ENCODE measurements at places on chromosomes 6 and 20. TPM values are rescaled to one million over a fixed set of nuclear protein-coding genes. Genes with fewer than 3 reads are reported as not detected.
A peak's percentile ranks its signal among the peaks of the same experiment; 100 is the strongest.

DNA sequence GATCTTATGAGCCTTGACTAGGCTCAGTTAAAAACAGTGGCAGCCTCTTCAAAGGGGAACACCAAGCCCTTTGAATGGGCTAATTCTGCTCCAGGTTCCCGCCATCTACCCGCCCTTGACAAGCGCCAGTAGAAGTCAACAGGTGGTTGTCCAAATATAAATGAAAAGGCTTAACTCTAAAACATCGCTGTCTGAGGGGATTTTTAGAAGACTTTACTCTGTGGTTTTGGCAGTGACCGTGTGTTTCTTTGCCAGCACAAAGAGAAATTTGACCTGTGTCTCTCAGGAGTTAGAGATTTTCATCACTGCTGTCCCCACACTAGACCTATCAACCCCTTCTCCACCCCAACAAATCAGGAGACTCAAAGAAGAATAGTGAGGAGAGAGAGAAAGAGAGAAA, 19.8 kb upstream of the SIM1 start:
- no peak for DNase-seq

DNA sequence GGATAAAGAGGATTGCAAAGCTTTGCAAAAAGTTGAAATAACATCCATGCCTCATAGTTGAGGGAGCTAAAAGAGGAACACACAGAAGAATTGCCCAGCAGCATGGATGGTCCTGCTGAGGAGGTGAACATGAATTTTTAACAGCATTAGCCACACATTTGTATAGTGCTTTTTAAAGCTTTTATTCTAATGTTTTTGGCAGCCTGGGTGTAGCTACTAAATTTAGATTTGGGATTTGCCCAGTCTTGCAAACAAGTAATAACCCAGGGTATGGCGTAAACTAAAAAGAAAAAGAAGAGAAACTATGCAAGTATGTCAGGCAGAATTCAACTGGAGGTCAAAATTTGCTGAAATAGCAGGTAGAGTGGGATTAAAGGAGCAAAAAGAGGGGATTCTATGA, 75.1 kb upstream of the PTPRK start:
- DNase-seq = no peak

DNA sequence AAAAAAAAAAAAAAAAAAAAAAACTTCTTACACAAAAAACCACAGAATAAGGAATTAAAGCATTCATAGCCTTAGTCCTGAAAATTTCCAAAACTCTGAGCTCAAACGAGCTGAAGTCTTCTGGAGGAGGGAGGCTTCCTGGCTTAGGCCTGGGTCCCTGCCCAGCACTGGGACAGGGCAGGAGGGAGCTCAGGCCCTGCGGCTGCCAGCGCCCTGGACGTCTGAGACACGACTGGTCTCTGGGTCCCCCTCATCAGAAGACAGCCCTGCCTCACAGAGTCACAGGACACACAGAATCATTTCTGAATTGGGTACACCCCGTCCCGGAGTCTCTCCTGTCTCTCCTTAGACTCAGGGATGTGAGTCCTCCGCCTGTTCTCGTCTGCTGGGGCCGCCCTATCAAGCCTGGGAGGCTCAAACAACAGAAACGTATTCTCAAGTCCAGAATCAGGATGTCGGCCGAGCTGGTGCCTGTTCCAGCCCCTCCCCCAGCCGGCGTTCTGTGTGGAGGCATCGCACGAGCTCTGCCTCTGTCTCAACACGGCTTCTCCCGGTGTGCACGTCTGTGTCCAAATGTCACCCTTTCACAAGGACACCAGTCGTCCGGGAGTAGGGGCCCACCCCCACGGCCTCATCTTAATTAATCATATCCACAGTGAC, 39.4 kb downstream of the ZBTB46 start:
- DNase-seq = no peak

- DNase-seq = no peak
These were observed 1.0 kb downstream of the CALHM6 start for GRCh38 chr6:116461932-116462885.

- DNase-seq = no peak
These were observed 33.7 kb upstream of the TENT5A start for GRCh38 chr6:81786150-81786549.

GRCh38 chr6:64104051-64104450, 468.4 kb downstream of the PHF3 start:
- no peak for DNase-seq

DNA sequence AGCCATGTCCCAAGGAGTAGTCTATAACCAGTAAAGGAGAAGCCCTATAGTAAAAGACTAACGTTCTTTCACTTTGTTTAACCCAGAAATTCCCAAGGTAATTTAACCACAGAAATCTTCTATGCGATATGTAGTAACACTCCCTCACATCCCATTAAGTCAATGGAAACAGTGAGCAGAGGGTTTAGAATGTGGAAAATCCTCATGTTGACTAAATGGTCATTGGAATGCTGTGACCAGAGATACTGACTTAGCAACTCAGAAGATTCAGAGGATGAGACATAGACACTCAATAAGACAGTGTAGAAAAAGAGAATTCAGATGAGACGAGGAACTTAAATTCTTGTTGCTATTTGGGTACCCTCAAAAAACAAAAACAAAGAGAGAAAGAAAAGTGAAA, 562.2 kb upstream of the NOX3 start:
- DNase-seq = no peak

DNA sequence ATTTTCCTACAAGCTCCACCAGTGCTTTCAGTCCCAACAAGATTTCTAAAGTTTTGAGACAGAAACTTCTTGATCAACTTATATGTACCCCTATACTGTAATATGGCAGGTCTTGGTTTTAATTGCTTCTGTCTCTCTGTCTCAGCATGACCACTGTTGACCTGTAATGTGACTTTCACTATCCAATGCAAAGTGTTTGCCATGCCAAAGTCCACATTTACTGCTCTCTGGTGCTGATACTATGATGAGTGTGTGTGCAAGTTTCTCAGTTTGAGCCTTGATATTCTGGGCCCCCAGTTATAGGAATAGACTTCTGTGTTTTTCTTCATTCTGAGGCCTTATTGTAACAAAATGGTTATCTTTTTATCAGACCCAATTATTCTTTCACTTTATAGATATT, 45.8 kb downstream of the OR2J2 start:
- DNase-seq = no peak

DNA sequence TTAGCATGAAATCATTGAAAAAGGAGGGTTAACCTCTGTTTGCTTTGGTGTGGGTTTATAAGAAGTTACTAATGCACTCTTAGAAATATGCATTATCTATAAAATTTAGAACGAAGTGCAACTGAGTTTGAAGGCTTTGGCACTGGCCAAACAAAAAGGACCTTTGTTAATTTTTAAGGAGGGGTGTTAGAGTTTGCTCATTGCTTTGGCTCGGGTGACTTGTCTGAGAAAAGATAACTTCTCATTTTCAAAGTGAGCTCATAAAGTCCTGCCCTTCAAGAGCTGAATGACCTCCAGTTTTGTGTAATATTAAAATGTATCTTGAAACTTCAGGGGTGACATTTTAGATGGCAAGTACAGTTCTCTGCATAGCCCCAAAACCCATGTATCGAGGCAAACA, 25.9 kb downstream of the NEDD9 start:
- DNase-seq = no peak

DNA sequence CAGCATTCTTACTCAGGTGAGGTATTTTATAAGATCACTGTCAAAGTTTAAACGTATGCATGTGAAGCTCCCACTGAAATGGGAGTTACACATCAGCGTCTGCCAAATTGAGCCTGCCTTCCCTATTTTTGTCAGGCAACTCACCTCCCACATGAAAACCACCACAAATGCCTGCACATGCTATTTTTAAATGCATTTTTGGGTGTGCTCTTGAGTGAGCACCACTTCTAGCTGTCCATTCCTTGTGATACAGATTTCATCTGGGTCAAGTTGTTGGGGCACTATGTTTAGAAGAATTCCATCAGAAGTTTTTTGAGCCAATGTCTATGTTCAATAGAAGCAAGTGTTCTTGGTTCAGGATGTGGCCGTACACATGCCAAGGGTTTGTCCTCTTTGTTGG, 71.7 kb upstream of the RIPPLY2 start:
- no peak for DNase-seq

DNA sequence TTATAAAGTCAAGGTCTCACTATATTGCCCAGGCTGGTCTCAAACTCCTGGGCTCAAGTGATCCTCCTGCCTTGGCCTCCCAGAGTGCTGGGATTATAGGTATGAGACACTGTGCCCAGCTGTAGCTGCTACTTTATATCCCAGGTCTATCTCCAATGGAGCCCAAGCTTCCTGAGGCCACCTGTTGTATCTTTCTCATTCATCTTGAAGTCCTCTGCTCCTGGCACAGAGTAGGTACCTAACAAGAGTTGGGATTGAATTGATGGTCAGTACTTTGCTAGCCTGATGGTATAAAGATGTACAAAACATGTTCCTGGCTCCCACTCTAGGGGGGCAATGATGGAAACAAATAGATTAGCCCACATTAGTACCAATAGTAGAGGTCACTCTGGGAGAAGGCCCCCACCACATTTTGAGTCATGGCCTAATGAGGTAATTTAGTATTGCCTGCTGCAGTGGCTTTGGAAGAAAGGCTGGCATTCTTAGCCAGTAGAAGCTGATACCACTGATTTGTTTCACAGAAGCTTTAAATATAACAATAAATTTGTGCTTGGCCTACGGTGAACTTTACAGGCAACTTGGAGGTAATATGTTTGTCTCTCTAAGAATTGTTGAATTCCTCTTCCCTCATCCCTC, 5.4 kb downstream of the PTPN1 start:
- no peak for DNase-seq

DNA sequence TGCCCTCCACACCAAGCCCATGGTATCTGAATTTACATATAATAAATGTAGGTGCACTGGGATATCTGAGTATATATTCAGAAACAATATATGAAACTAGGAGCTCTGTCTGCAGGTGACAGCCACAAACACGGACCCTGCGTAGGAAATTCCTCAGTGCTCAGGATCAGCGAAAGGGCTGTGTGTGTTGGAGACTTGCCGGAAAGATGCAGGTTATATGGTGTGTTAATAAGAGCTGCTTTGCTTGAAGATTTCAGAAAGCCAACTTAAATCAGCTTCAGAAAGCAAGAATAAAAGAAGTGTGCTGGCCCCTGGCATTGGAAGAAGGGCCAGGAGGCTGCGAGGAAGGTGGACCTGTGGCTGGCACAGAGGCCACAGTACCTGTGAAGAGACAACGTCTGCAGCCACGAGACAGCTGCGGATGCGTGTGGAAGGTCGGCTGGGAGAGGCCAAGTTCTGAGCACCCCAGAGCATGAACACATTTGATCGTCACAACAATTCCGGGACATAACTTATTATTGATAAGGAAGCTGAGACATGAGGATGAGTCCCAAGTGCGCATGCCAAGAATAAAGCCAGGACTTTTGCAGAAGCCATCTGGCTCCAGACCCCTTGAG, 183.2 kb downstream of the DLL1 start:
- DNase-seq = peak; percentile 15

- DNase-seq = no peak
These were observed 123.0 kb downstream of the JARID2 start for GRCh38 chr6:15368873-15369272.

GRCh38 chr20:38209736-38210405, 44.8 kb upstream of the TGM2 start:
- no peak for DNase-seq

DNA sequence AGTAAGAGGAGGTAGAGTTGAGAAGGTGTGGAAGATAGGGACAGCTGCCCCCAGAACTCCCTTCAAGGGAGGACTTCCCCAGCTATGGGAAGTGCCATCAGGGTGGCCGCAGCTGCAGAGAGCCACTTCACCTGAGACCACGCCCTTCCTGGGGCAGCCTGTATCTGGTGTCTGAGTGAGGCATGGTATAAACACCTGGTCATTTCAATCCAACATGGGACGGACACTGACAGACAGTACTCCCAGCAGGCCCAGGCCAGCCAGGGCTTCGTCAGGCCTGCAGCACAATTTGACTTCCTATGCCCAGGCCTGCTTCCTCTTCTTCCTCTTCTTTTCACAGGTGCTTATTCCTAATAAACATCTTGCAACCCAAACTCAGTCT, 4.5 kb downstream of the SOX12 start:
- no peak for DNase-seq

- DNase-seq = no peak
These were observed 121.0 kb downstream of the BCAS1 start for GRCh38 chr20:53949319-53949839.

GRCh38 chr6:20572940-20573339, 38.7 kb downstream of the CDKAL1 start:
- no peak for DNase-seq

DNA sequence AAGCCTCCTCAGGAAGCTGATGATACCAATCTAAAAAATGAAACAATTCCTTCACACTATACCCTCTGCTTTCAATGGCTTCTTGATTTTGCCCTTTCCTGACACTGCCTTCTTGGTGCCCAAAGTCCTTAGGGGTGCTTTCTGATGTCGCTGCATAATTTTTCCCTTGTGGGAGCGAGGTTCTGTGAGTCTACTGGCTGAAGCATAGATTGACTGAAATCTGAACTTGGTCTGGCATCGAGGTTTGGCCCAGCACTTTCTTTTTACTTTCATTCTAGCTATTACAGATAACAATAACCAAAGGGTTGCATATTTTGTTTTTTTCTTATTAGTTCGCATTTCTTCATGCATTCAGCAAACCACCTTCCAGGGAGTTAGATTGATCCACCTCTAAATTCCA, 65.8 kb downstream of the E2F3 start:
- DNase-seq = no peak

DNA sequence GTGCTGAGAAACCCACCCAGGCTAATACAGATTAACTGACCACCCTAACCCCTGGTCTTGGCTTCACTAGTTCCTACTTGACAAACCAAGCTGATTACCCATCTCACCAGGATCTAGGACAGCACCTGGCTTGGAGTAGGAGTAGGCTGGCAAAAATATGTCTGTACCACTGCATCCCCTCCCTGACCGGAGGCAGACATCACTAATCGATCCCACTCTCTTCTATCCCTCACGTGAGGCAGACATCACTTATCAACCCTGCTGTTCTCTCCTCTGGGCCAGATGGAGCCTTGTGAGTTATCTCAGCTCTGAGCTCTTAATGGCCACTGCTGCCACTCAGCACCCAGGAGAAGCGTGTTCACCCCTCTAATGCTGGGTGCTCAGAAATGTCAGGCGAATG, 324.3 kb downstream of the CDH4 start:
- no peak for DNase-seq

DNA sequence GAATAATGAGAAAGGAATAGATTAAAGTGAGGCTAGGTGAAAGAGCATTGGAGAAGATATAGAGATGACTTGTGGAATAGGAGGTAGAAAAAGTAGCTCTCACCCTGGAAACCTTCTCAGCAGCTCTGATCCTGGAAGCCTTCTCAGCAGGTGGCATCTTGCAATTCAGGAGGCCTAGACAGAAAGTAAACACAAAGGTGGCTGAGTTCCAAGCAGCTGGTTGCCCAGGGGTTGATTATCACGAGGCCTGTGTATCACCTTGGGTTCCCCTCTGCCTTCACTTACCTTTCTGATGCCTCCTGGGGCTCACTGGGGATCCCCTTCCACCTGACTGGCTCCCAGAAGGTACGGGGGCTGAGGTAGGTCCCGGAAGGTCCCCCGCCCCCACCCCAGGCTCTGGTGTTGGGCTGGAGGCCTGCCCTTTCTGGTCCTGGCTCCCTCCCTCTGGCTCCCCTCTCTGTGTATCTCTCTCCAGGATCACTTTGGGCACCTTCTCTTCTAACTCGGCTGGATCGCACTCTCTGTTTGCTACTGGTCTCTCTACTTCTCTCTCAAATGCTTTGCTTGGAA, 9.7 kb downstream of the MDC1 start:
- no peak for DNase-seq

GRCh38 chr6:42551217-42551616, 12.6 kb upstream of the UBR2 start:
- DNase-seq = no peak

TRDN gene
- not detected for total RNA-seq

DUSP15 gene
- 2.1 TPM for total RNA-seq

EYS gene
- not detected for total RNA-seq

AGPAT4 gene
- total RNA-seq = 8.3 TPM

TREML4 gene
- not detected for total RNA-seq

HTR1E gene
- not detected for total RNA-seq

Data from osteocyte (in vitro differentiated cells).